Sciatic nerve (tissue), 2 donors: ENCODE measurements at places on chromosomes 7 and 10.

- DNase-seq = no peak
Measured at GRCh38 chr10:71587941-71588573, 131.5 kb downstream of the C10orf105 start.

- DNase-seq = no peak
Measured at GRCh38 chr7:139991269-139991666, 71.5 kb downstream of the PARP12 start.

DNA sequence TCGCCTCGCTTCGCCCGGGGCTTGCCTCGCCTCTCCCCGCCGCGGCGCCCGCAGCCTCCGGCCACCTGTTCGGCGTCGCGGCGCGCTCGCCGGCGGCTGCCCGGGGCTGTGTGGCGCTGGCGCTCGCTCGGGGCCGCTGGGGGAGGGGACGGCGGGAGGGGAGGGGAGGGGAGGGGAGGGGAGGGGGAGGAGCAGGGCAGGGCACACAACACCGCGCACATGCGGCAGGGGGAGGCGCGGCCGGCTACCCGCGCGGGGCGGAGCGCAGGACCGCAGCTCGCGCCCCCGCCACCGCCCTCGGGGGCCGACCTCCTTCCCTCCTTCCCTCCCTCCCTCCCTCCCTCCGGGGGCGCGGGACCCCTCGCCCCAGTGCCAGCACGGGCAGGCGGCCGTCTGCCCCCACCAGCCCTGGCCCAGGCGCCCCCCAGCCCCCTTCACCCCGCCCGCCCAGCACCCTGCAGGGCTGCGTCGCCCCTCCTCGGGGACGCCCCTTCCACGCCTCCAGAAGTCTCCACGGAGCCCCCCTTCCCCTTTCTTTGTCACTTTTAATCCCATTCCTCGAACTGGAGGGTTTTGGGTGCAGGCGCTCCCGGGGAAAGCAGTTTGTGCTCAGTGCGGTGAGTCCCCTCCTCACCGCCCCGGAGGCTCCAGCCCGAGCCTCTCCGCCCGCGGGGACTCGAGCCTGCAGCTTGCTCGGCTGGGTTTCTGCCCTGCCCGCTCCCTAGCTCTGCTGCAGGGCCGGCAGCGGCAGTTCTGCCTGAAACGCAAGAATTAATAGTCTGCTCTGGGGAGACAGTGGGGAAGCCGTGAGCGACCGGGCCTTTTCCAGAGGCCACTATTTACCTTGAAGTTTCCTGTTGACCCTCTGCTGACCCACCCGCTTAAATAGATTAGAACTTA, at the start of gene PARD3:
TSS of gene PARD3 (minus strand) at position 112 of the 900 bp plus-strand sequence. CDS start 301 bp downstream, outside the sequence.
- DNase-seq = peak; percentile 73

- no peak for DNase-seq
Measured at GRCh38 chr7:84100866-84101265, 93.7 kb downstream of the SEMA3A start.

GRCh38 chr10:70296406-70296899, 12.6 kb upstream of the NPFFR1 start:
- DNase-seq = peak; percentile 89

- no peak for DNase-seq
Measured at GRCh38 chr7:17370901-17371585, 72.6 kb downstream of the AHR start.

GRCh38 chr10:31808258-31809218, 120.1 kb downstream of the ARHGAP12 start:
- peak; percentile 63 for DNase-seq

- DNase-seq = no peak
Measured at GRCh38 chr10:123274306-123275135, 120.3 kb downstream of the BUB3 start.

DNA sequence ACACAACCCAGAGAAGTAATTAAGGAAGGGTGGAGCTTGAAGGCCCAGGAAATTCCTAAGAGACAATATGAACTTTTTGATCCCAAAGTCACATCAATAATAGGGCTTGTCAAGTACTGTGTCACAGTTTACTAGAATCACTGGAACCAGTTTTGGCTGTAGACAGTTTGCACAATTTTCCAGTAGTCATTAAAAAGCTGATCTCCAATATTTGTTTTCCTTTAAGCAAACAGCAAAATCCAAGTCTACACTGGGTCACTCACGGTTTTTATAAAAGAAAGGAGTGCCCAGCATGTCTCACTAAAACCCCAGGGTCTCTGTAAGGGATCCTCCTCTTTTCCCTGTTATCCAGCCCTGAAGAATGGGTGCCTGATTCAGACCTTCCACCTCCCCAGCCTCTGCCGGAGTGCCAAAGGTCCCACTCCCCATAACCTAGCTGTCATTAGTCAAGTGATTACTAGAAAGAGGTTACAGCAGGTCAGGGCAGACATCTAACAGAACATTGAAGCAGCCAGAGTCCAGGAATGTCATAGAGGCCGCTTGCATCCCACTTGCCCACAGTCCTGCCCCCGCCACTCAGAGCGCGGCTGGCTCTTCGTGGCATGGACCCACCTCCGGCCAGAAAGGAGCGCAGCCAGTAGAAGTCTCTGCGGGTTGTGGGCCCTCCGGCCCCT, 552 bp downstream of the SLC25A16 start:
- DNase-seq = no peak

DNA sequence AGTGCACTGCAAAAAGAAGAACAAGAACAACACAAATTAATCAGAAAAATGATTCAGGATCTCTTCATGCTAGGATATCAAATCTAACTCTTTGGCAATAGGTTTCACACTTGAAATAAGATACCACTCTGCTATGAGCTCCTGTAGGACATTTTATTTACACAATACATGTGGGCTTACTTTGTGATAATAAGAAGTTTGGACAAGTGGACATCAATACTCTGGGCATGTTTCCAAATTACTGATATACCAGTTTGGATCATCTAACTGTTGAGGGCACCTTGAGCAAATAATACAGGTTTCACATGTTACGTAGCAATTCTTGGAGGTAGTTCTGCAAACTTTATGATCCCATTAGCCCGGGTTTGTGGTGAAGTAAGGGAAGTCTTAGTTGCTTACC, 59.8 kb downstream of the CPVL start:
- no peak for DNase-seq

DNA sequence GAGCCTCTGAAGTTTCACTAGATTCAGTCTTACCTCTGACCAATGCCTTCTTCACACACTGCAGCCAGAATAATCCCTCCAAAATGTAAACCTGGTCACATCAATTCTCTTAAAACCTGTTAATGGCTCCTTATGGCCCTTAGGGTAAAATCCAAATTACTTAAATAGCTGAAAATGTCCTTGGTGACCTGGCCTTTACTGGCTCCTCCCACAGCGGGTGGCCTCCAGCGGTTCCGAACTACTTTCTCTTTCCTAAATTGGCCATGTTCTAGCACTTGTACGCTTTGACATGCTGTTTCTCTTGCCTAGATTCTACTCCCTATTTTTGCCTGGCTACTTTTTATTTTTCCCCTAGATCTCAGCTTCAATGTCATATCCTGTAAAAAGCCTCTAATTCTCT, 36.1 kb downstream of the AGK start:
- DNase-seq = no peak

GRCh38 chr7:151045262-151045661, 3.1 kb upstream of the ASIC3 start:
- no peak for DNase-seq

DNA sequence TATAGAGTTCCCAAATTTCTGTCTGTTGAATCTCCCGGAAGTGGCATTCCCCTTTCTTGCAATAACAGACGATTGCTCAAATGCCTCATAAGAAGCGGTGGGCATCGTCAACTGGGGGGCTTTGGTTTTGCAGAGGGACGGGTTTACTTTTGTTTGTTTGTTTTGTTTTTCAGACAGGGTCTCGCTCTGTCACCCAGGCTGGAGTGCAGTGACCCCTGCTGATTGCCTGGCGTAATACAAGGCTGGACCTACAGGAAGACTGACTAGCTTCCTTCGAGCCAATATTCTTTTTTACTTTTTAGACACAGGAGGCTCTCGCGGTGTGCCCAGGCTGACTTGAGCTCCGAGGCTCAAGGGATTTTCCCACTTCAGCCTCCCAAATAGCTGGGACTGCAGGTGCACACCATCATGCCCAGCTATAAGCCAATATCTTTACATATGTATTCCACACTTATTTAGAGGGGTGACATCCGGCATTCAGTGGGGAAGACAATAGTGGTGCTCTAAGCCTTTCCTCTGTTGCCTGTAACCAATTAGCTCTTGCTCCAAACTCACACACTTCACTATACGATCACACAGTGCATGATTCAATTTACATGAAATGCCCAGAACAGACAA, 58.1 kb downstream of the FHIP2A start:
- no peak for DNase-seq

DNA sequence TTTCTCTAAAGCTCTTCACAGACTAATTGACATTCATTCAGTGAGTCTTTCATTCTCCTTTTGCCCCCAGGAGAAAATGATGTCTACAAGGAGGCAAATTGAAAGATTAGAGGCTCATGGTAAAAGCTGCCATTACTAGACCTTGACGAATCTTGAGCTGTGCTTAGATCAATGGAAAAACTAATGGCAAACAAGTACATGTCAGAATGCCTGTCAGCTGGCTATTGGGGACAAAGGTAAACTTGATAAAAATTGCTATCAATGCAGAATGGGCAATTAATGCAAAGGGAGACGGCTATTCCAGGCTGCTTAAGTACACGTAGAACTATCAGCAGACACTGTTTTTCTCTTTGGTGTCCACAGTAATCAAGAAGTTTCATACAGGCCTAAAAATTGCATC, 3.3 kb downstream of the ASAH2 start:
- DNase-seq = no peak

DNA sequence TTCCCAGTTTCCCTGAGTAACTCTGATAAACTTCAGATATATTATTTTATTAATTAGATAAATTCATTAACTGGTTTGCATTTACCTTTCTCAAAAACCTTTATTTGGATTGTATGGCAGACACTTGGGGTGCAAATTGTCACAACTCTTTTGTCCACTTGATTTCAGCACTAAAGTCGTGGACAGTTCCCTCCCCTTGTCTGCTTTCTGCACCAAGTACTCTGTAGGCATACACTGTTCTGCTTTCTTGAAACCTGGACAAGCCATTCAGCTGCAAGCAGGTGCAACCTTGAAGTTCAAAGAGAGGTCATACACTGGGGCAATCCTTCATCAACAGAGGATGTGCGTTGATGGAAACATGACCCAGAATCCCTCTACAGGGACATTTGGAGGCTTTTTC, 162.9 kb downstream of the ARL5B start:
- DNase-seq = no peak

DNA sequence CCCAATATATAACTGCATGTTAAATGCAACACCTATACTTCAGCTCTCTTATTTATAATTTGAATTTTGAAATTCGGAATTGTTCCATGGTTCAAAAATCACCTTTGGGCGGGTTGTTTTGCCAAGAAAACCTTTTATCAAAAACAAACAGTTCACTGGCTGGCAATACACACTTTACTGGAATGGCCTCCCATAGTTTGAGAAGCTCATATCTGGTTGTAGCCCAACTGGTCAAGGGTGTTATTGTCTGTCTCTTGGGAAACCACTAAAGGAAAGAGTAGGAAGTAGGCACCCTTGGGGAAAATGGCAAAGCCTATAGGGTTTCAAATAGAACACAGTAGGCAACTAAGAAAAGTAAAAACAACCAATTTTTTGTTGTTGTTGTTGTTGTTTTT, 117.9 kb downstream of the HIPK2 start:
- no peak for DNase-seq

- DNase-seq = no peak
Measured at GRCh38 chr7:22962775-22963350, 51.1 kb downstream of the HYCC1 start.

DNA sequence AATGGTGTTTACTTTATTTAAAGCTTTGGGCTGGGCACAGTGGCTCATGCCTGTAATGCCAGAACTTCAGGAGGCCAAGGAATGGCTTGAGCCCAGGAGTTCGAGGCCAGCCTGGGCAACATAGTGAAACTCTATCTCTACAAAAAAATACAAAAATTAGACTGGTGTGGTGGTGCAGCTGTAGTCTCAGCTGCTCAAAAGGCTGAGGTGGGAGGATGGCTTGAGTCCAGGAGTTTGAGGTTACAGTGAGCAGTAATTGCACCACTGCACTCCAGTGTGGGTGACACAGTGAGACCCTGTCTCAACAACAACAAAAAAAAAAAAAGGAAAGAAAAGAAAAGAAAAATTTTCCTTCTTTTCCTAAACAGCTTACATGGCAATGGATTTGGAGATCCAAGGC, 22.0 kb downstream of the SLC16A9 start:
- DNase-seq = no peak

DNA sequence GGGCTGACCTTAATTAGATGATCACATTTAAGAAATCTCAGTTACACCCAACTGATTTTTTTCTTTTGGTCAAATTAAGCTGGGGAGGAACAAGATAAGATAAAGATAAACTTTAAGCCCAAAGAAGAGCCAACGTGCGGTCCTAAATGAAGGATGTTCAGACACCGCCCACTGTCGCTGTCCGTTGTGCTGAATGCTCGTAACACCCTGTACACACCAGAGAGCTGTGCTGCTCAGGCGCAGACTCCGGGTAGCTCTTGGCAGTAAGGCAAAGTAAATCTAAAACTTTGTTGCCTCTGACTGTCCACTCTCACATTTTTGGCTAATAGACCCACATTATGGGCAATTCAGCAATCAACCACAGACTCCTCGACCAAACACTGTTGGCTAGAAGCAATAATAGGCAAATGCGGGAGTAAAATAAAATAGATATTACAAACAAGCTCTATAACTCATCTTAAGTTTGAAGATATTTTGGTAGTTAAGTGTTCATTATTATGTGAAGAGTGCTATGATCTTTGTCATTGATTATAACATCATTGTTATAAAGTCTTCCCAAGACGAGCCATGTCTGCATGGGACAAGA, 57.1 kb downstream of the PLPP4 start:
- DNase-seq = no peak

GRCh38 chr10:118569241-118569881, 26.1 kb downstream of the PRLHR start:
- DNase-seq = no peak

- DNase-seq = no peak
Measured at GRCh38 chr10:93220296-93221170, 146.8 kb downstream of the CYP26A1 start.

DNA sequence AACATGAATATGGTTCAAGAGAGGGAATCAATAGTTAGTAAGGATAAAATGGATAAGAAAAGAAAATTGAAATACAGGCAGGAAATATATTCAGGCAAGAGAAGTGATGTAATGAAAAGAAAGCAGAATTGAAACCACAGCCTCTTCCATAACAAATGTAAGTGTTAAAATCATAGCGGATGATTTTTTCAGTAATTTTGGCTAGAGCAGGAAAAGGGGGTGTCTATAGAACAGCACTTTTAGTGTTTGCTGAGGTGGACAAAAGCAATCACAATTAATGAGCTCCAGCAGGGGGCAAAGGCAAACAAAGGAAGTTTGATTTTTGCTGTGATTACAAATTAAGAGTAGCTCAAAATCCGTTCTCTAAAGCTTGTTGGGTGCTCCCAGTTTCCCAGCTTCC, 79.0 kb downstream of the TRIL start:
- DNase-seq = no peak
